Left ventricle myocardium inferior (tissue), 1 donor: ENCODE measurements at places on chromosomes 7 and 10.

GRCh38 chr7:1433128-1433920 lies 25.9 kb downstream of the MICALL2 start:
- no peak for DNase-seq

GRCh38 chr7:1065585-1066241 lies 21.4 kb downstream of the GPR146 start:
- DNase-seq = peak; percentile 88

DNA sequence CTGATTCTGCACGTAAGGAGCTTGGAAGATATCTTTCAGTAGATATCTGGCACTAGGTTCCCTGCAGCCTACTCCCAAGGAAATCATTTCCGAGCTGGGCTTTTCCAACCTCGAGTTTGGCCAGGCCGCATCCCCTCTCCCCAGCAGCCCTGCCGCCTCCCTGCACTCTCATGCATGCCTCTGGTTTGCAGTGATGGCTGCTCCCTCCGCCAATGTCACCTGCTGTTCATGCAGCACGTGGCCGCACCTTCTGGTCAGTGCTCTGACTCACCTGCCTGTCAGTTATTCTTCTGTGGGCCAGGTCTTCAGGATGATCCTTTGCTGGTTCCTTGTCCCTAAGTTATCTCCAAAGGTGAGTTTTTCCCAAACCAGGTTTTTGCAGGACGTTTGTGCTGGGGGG lies 50.6 kb upstream of the RASGEF1A start:
- no peak for DNase-seq

GRCh38 chr10:22927661-22928403 lies at the start of gene ARMC3:
Gene ARMC3, plus strand, starts transcription at chr10:22928053. Its CDS starts 3,944 bp downstream, at chr10:22931997.
- DNase-seq = peak; percentile 58

GRCh38 chr7:139875821-139876241 lies 46.8 kb downstream of the TBXAS1 start:
- no peak for DNase-seq

GRCh38 chr10:79137300-79137756 lies 68.6 kb downstream of the ZMIZ1 start:
- no peak for DNase-seq

DNA sequence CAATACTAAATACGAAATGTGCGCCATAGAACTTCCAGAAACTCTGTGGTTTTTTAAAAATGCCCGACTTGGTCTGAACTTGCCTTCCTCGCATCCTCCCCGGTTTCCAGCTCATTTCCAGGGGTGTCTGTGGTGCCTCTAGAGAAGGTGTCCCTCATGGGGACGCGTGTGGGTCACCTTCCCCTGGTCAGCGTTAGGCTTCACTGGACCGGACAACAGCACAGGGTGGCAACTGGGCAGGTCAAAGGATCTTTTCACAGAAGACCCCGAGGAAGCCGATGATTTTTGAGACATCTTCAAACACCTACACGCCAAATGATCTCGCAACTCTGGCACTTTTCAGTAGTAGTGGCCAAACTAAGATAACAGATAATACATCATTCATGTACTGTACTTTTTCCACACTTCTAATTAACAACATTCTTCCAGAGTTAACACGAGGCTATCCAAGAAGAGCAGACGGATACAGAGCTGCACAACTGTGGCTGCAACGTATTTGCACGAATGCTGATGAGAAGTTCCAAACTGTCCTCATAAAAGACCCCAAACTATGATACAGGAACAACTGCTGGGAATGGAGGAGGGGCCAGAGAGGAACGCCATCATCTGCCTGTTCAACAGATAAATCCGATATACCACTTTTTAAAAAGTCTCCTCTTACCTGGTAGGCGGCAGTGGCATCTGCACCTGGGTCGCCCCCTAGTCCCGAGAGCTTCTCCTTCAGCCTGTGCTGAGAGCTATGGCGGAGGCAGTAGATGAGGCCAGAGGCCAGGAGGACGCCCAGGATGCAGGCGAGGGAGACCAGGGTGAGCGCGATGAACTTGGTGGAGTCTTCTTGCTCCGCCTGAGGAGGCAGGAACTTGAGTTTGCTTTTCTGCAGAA lies 345.5 kb downstream of the DNAJB6 start:
- no peak for DNase-seq

GRCh38 chr7:33928986-33929385 lies 23.6 kb downstream of the BMPER start:
- DNase-seq = peak; percentile 35

- no peak for DNase-seq
These were observed 10.8 kb downstream of the NKX6-2 start for GRCh38 chr10:132774902-132775863.

DNA sequence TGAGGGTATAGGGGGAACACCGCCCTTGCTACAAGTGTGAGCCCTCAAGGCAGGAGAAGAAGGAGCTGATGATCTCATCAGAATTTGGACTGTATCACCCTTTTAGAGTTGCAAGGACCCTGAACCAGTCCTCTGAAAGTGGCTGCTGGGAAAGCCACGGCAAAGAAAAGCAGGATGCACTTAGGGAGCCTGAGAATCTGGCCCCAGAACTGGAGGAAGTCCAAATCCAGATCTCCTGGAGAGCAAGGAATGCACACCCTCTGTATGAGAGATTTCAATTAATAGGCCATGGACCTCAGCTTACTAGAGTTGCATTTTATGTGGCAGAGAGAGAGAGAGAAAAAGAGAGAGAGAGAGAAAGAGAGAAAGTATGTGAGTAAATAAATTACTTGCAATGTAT lies 662.9 kb downstream of the CCSER2 start:
- DNase-seq = no peak
